HEK293T (cell line): ENCODE measurements at places on chromosomes 4 and X.
A peak's percentile ranks its signal among the peaks of the same experiment; 100 is the strongest.

- DNase-seq, result no peak
Measured at GRCh38 chr4:113404167-113404571, 354.7 kb downstream of the ANK2 start.

DNA sequence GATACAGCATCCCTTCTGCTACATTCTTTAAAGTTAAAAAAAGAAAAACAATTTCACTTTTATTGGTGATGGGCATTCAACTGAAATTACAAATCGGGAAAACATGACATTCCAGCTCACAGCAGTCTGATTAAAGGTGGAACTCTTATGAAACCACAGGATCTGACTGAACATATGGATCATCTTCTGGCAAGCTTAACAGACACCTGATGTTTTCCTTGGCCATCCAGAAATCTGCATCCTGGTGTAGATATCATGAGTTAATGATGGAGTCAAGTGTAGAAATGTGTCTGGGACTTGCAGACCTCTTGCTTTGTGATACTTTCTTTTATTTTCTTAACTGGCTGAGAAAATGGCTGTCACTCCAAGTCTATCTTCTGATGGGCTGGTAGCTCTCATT, 167.9 kb downstream of the CBR4 start:
- DNase-seq, result no peak

DNA sequence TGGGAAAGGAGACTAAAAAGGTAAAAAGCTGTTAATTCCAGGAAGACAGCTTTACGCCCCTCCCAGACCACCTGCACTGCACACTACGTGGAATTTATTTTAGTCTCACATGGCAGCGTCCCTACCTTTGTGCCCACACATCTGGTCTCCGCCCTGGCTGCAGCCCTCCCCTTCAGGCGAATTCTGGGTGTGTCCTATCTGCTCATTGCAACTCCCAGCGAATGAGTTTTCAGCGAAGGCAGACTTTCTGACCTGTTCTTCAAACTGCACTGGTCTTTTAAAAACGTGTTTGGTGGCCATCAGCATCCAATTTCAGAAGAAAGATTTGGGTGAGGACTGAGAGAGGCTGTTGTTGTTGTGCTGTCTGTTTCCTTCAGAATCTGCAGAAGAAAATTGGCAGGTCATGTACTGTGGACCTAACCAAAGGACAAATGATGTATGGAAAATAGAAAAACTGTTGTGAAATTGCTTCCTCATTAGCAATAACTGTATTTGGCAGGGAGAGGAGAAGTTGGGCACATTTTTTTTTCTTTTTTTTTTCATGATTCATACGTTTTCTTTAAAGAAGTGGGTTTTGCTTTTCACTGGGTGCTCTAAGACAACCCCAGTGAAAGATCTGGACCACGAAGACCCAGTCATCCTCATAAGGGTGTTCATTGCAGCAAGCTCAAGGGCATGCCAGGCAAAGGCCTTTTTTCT, 4.2 kb downstream of the TLR8 start:
- DNase-seq, result no peak

DNA sequence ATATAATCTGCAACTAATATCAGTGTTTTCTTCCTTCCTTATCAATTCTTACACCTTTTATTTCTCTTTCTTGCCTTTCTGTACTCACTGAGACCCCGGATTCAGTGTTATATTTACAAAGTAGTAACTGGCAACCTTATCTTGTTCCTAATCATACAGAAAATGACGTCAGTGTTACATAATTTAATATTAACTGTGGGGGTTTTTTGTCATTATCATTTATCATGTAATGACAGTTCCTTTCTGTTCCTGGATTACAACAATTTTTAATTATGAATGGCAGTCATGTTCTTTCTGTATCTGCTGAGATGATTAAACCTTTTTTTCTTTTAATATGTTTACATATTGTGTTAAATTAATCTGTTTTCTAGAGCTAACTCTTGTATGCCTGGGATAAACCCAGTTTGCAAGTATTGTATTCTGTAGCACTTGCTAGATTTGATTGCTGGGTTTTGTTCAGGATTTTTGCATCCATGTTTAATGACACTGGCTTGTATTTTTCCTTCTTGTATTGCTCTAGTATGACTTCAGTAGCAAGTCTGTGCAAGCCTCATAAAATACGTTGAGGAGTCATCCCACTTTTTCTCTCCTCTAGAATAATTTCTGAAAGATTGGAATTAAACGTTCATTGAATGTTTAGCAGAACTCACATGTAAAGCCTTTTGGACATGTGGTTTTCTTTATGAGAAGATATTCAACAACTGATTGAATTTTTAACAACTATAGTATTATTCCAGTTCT, 10.4 kb upstream of the HSPA4L start:
- DNase-seq, result no peak

DNA sequence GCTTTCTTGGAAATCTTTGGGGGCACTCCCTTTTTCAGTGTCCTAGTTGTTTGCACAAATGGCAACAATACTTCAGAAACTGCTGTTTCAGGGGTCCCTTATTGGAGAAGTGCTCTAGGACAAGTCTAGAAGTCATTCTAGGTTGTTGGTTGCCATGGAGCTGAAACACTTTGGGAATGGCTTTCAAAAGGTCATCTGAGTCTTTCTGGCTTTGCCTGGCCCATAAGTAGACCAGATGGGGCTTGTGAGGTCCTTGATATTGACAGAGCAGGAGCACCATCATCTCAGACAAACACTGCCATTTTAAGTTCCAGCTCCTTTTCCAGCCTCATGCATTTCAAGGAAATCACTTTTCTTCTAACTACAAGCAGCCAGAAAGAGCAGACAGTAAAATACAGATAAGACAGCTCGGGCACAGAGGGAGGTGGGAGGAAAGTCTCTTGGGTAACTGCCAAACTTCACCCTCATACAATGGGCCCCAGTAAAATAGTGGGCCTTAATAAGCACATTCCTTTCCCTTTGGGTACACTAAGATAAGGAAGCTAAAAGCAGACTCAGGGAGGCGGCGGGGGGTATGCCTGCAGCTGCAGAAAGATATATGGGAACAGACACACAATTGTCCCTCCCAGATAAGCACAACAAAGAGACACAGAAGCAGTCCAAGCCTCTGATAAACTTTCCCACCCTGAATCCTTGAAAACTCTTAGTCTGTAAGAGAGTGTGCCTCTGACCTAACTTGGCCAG, 8.5 kb upstream of the NXF3 start:
- DNase-seq, result no peak

DNA sequence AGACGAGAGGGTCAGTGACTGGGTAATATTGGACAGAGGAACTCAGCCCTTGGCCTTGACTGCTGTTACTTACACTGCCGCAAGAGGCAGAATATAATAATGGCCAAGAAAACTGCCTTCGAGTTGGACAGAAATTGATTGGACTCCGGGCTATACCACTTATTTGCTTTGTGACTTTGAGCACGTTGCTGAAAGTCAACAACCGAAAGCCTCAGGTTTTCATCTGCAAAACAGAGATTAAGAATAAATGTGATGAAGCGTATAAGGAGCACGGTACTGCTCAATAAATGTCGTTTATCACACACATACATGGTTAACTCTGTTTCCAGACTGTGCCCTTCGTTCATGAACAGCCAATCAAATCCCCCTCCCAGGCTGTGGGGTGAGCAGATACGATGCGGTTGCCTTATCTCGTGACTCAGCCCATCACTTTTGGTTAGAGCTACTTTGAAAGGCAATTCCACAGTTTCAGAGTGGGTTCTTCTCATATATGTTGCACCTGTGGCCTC, 91.6 kb downstream of the TSPAN7 start:
- DNase-seq, result no peak

DNA sequence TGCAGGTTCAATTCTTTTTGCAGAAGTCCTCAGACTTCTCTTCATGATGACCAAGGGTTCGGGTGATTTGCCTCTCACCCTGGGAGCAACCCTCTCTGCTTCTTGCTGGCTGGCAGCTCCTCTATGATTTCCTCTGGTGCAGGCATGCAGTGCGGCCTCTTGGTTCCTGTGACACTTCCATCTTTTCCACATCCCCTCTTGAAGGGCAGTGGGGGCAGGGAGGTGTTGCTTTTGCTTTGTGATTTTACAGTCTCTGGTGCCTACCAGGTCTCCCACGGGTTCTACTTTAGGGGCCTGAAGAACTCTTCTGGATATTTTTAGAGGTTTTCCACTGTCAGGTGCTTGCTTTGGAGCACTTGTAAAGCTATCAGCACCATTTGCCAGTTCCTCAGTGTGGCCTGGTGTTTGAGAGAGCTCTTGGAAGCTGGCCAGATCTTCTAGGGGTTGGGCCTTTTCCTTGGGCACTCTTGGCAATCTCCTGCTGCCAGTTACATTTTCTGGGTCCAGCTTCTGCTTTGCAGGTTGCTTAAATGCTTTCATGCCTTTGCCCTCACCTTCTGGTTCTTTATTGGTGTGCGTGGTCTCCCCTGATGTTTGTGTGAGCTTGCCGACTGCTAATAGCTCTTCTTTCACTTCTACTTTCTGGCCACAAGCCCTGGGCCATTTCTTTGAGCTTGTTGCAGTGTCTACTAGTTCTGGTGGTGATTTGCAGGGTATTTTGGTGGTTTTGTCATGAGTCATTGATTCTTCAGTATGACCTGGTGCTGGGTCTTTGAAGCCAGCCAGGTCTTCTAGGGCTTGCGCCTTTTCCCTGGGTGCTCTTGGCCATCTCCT, 11.5 kb upstream of the CHST7 start:
- no peak for DNase-seq

DNA sequence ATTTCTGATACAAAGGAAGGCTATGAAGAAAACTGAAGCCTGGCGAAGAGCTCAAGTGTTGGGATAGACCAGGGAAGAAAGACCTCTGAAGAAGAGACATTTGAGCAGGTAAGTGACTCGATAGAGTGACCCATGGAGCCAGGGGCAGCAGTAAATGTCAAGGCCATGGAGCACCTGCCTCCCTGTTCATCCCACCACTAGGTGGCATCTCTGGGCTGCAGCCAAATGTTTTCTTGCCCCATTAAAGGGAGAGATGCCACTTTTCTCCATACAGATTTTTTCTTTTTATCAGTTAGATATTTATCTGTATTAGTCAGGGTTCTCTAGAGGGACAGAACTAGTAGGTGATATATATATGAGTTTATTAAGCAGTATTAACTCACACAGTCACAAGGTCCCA, 4.9 kb upstream of the ZNF81 start:
- peak; percentile 63 for DNase-seq

DNA sequence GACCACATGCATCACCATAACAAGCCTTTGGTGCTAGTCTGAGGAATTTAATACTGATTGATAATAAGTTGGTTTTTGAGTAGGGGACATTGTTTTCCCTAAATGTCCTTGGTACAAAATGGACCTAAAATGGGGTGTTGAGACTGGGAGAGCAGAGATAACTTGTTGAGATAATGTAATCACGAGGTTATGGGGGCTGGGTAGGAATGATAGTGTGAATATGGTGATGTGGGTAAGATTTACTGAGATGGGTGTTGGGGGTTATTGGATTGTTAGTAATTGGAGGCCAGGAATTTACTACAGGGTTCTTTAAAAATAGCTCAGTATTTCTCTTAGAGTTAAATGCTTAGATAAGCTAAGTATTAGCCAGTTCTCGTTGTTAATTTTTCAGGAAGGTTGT, 3.9 kb downstream of the BMP2K start:
- no peak for DNase-seq

- no peak for DNase-seq
Measured at GRCh38 chr4:166499820-166500219, 626.8 kb downstream of the TLL1 start.

- no peak for DNase-seq
Measured at GRCh38 chr4:123522646-123523045, 126.1 kb downstream of the SPRY1 start.

DNA sequence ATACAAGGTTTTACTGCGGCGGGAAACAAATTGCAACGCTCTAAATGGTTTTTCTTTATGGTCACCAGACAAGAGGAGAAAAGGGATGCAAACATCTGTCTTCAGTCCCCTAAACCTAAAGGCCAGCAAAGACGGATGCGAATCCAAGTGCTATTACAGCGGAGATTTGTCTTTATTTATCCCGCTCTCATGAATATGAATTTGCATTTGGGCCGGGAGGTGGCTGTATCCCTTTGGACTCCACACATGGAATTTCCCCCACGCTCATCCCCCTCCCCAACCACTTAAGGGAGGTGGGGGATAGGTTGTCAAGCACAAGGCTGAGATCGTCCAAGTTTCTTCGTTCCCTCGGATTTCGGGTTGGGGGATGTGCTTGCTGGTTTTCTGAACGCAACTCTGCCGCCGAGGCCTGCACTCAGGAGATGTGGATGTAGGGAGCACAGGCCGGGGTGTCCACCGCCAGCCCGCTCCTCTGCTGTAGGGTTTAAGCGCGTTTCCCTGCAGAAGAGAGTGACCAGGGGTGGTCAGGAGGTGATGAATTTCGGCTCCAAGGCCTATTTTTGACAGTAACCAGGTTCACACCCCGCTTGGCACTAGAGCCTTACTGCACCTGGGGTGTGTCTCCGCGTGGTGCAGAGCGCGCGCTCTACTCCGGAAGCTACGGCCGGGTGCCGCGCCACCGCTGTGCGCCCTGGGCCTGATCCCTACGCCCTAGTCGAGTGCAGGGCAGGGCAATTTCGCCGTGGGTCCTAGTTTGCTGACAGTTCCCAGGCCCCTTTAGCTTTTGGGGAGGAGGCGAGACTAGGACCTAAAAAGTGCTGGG, 2.3 kb upstream of the PHOX2B start:
- DNase-seq, result no peak
